ENCODE measurements at places on chromosomes 3 and 15.

- no peak for DNase-seq
Measured at GRCh38 chr15:70519004-70519365, 244.4 kb downstream of the UACA start.

GRCh38 chr15:48493084-48493762 is 152.3 kb downstream of the FBN1 start:
- DNase-seq = no peak

DNA sequence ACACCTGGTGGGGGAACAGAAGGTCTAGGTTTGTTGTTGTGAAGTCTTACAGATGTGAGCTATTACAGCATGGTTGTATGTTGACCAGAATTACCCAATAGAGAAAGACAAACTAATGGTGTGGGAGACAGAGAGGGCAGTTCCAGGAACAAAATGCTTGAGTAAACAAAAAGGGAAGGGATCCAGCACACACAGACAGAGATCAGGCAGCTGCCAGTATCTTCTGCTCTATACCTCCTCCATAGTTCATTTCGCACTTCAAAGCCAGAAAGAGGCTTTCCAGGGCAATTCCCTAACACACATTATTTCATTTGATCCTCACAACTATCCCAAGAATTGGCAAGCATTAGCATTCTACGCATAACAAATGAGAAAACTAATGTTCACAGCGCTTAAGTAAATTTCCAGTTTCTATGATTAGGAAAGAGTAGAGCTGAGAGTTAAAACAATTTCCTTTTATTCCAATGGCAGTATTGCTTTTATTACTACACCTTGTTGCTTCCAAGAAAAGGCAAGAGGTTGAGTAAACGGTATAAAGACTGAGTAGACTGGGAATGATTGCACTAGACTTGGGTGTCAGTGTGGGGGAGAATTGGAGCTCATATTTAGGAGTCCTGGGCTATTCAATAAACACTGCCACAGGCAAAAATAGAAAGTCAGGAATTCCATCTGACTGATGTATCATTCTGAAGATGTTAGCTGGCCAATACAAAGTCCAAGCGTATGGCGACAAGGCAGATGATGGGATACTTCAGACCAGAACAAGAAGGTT is 39.7 kb upstream of the ZNF280D start:
- DNase-seq = no peak

DNA sequence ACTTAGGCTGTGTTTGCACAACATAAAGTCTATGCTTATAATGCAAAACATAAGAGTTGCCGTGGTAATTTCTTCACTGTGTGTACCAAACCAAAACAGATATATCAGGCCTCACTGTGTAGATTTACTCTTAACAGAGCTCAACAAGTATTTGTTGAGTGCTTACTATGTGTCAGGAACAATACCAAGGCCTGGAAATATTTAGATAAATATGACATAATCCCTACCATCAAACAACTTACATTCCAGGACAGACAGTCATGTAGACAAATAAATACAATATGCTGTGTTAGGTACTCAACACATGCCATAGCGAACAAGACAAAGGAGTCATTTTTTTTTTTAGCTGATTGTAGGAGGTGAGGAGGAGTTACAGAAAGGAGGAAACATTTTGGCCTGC is 554.0 kb downstream of the NSUN3 start:
- no peak for DNase-seq

DNA sequence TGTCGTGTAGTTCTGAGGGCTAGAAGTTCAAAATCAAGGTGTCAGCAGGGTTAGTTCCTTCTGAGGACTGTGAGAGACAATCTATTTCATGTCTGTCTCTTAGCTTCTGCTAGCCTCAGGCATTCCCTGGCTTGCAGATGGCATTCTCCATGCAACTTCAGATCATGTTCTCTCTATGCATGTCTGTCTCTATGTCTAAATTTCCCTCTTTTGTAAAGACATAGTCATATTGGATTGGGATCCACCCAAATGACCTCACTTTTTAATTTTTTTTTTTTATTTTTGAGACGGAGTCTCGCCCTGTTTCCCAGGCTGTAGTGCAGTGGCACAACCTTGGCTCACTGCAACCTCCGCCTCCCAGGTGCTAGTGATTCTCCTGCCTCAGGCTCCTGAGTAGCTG is 104.6 kb downstream of the RAP2B start:
- no peak for DNase-seq

GRCh38 chr3:78742041-78742440 is 1025.8 kb downstream of the ROBO1 start:
- no peak for DNase-seq

DNA sequence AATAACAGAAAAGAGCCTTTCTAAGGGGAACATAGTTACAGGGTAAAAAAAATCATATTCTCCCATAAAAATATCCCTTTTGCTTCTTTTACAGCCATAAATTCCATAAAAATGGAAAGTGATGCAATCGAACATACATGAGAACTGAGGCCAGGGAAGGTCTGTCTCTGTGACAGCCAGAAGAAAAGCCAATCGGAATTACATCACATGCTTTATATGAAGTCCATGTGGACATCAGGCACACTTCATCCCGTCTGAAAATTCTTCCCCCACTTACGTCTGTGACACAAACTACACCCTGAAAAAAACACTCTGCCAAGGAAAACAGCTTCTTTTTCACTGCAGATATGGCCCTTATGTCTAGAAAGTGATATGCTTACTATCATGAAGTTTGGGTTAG is 323.5 kb downstream of the ERC2 start:
- DNase-seq = no peak
